HCEC 1CT (cell line): ENCODE measurements at places on chromosomes 2 and 18.

DNA sequence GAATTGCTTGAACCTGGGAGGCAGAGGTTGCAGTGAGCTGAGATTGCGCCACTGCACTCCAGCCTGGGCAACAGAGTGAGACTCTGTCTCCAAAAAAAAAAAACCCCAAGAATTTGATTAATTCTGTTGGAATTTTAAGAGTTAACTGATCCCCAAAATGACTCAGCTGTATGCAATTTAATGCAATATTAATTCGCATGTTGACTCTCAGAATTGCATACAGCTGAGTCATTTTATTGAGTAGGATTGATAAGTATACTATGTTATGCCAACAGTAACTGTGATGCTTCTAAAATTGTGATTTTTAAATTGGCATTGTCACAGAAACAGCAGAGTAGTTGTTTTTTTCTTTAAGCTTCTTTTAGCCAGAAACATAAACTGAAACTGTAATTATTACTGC, 19.6 kb downstream of the MSH2 start:
- peak; percentile 82 for DNase-seq

DNA sequence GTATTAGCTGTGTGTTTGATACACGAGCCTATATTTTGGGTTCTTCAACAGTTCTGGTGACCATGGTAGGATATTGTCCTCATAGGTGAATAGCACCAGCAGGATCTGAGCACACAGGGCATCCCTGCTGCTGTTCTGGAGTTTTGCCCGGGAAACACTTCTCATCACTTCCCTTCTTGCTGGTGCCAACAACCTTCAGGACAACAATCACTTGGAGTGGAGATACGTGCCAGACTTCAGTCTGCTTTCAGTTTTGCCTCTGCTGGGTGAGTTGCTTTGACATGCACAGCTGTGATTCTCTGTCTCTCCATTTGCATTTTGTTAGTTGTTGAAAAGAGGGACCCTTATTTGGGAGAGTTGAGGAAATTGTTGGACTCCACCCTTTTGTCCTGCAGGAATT, 1347.2 kb upstream of the DDX18 start:
- DNase-seq: no peak

DNA sequence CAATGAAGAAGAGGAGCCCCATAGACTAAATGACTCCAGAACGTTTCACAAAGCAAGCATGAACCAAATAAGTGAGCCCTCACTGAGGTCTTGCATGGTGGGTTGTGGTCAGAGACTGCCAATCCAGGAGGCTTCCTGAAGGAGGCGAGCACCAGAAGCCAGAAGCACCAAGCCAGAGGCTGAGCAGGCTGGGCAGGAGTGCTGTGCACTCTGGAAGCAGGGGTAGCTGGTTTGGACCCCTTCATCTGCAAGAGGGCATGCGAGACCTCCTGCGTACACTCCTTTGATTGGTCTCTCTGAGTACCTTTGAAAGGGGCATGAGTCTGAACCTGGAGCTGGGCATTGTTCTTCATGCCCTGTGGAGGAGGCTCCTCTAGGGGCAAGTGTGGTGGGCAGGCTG, 192.5 kb downstream of the HAUS1 start:
- DNase-seq: no peak

DNA sequence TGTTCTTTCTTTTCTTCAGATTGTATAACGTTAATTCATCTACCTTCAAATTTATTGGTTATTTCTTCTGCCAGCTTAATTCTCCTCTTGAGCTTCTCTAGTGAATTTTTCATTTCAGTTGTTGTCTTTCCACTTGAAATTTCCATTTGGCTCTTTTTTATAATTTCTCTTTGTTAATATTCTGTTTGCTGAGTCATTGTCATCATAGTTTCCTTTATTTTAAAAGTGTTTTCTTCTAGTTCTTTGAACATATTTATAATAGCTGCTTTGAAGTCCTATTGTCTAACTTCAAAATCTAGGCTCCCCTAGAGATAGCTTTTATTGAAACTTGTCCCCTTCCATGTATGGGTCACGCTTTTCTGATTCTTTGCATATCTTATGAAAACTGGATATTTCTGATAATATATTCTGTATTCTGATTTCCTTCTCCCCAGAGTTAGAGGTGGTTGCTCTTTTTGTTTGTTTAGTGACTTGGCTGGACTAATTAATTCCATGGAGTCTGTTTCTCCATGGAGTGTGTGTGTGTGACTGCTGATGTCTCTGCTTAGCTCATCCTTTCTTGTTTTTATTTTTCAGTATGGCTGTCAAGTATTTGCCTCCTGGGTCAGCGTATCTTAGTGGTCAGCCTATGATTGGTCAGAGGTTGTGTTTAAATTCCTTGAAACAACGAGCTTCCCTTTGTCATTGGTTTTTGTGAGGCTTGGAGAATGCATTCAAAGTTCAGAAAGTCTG, 47.6 kb downstream of the DIS3L2 start:
- no peak for DNase-seq

- no peak for DNase-seq
Measured at GRCh38 chr2:239918749-239919148, 106.4 kb downstream of the NDUFA10 start.

DNA sequence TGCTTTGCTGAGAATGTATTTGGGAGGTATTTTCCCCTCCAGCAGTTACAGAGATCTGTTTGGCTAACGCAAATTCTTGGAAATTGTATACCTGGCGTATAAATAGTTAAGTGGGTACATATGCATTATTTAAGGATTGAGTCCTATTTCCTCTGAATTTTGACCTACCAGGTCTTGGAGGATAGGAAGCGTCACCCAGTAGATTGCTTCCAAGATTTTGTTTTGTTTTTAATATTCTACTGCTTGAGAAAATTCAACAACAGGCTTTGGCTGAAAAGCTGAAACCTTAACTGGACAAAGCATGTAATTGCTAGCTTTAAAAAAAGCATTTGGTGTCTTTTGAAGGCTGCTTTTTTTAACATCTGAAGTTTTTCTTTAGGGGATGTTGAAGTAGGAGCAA, 150.1 kb downstream of the WDSUB1 start:
- DNase-seq: no peak
